ENCODE measurements at places on chromosomes 11 and 22. TPM values are rescaled to one million over a fixed set of nuclear protein-coding genes. Genes with fewer than 3 reads are reported as not detected.

GRCh38 chr11:85740481-85741400 is 54.7 kb upstream of the CCDC89 start:
- H3K4me1 ChIP-seq: peaks cover 26% of the 10 kb centered on the region
- no peaks in the 10 kb centered on the region for H3K27me3 ChIP-seq
- no peaks in the 10 kb centered on the region for H3K36me3 ChIP-seq
- no peak for DNase-seq
- H3K4me3 ChIP-seq: no peak overlapping the region

DNA sequence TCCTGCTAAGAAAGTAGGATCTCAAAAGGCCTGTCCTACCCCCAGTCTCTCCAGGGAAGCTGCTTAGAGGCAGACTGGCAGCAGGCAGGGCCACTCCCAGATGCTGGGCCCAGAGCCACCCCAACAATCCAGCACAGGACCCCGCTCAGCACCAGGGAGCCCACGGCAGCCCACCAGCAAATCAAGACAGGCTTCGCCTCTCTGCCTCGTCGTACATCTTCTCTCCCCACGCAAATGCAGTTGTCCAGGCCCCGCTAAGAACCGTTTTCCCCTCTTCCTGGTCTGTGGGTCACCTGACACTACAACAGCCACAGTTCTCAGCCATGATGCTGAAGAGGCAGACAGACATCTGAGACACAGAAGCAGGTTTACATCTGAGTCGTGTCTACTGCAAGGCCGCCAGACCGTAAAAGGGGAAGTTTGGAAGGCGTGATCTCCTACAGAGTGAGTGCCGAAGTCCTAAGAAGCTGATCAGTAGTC is 51.1 kb downstream of the IGSF9B start:
- H3K4me3 ChIP-seq: no peak overlapping the region
- H3K27me3 ChIP-seq: no peaks in the 10 kb centered on the region
- no peaks in the 10 kb centered on the region for H3K4me1 ChIP-seq
- peaks cover 33% of the 10 kb centered on the region for H3K36me3 ChIP-seq
- no peak for DNase-seq
- no peak overlapping the region for H3K27ac ChIP-seq

GRCh38 chr11:111671383-111671782 is 69.1 kb downstream of the SIK2 start:
- no peaks in the 10 kb centered on the region for H3K27me3 ChIP-seq
- no peak overlapping the region for H3K4me3 ChIP-seq
- H3K27ac ChIP-seq: no peak overlapping the region
- H3K36me3 ChIP-seq: no peaks in the 10 kb centered on the region

DNA sequence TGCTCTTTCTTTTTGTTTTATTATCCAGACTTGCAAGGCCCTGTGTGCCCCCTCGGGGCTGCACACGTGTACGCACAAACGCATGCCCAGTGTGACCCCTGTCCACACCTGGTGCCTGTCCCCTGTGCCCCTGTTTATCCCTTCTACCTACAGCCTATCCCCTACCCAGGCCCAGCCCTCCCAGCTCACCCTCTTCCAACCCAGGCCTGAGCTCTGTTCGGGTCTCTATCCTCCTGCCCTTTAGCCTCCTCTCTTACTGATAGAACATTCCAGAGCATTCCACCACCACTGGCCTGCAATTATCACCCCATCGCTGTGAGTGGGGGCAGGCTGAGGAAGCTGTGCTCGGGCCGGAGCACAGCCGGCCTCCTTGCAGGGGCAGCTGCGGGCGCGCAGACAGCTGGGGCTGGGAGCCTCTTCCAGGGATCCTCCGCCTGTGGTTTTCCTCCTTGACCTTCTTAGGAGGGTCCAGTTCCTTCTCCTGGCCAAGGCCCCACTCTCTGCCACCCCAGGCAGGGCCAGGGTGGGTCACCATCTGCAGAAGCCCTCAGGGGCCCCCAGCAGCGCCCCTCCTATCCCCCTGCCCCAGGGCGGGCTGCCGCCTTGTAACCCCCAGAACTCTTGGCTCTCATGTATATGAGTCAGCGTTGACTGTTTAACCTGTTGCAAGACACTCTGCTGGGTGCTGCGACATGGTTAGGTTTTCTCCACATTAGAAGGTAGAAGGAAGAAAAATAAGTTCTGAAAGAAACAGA is 41.8 kb upstream of the KCNQ1OT1 start:
- no peaks in the 10 kb centered on the region for H3K36me3 ChIP-seq
- no peak overlapping the region for H3K27ac ChIP-seq
- no peaks in the 10 kb centered on the region for H3K4me1 ChIP-seq
- no peak overlapping the region for H3K4me3 ChIP-seq
- no peak for DNase-seq
- H3K27me3 ChIP-seq: no peaks in the 10 kb centered on the region

DNA sequence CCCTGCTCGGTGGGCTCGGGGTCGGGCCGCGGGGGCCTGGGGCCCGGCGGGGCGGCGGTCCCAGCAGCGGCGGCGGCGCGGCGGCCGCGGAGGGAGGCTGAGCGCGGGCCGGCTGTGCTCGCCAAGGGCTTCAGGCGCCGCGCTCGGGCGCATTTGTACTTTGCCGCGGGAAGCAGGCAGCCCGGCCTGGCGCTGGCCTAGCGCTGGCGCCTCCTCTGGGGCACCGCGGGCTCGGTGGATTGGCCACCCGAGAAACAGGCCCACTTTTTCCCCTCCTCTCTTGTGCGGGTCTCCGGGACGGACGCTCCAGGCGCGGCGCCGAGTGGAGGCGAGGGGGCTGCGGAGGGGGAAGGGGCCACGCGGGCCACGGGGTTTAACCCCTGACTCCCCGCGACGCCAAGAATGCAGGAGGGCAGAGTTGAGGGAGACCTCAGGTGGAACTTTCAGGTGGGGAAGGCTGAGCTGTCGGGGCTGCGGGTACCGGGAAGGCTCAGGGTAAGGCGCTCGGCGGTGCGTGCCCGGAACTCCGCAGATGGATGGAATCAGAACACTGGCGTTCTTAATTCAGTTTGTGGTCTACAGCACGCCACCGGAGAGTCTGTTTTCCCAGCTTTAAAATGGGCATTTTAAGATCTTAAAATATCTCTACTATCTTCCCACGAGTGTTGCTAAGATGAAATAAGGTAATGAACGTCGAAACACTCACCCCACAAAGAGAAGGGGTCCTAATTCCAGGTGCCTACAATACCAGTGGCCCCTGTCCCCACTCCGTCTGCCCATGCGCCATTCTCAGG is at the start of gene CHRDL2:
CHRDL2 (minus strand) TSS at position 126 of the 794 bp plus-strand sequence. CDS start 538 bp downstream, outside the sequence.
- no peak for DNase-seq
- H3K4me3 ChIP-seq: no peak within 1 kb of the TSS
- peaks cover under 1% of the 10 kb centered on the region for H3K4me1 ChIP-seq
- no peak within 1 kb of the TSS for H3K27ac ChIP-seq
- H3K36me3 ChIP-seq: no peaks in the 10 kb centered on the region

DNA sequence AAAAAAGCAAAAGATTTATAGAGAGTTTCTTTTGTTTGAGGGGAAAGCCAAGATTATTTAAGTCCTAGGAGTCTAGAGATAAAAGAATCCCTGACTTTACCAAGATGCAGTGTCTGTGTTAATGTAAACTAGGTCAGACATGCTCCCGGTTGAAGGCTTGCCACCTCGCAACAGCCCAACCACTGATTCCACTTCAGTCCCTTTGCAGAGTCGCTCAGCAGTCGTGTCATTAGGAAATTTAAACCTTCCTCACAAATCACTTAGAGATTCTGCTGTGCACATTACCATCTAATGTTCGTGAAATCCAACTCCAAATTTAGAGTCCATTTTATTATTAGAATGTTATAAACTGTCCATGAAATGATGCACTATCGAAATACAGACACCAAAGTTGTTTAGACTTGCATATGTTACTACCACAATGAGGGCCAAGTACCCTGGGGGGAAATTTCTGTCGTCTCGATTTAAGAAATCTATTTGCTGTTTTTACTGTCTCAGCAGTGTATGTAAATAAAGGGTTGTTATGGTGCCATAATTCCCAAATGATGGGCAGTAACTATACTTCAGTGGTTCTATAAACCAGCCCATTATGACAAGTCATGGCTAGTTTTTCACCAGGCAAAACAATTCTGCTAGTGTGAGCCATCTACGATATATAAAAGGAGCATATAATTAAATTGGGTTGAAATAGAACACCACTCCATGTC is 101.4 kb upstream of the MTNR1B start:
- H3K27me3 ChIP-seq: no peaks in the 10 kb centered on the region
- H3K4me3 ChIP-seq: no peak overlapping the region
- no peaks in the 10 kb centered on the region for H3K36me3 ChIP-seq
- no peak for DNase-seq

DNA sequence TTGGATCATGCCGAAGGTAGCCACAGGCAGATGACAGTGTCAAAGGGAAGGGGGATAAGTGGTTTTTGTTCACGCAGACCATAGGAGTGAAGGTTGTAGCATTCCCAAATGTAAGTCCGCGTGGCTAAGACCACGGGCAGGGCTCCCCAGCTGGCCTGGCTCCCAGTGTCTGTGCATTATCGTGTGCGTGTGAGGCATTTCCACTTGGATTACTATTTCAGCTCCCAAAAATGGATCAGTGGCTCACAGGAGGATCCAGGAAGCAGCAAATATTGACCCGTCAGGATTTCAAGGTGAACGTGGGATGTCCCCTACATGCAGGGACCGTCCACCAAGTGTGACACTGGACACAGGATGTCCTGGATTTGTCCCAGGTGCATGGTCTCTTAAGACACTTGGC is 10.6 kb downstream of the CDKN1C start:
- H3K4me3 ChIP-seq: no peak overlapping the region
- peaks cover 4% of the 10 kb centered on the region for H3K27me3 ChIP-seq
- no peak overlapping the region for H3K27ac ChIP-seq
- H3K36me3 ChIP-seq: no peaks in the 10 kb centered on the region

DNA sequence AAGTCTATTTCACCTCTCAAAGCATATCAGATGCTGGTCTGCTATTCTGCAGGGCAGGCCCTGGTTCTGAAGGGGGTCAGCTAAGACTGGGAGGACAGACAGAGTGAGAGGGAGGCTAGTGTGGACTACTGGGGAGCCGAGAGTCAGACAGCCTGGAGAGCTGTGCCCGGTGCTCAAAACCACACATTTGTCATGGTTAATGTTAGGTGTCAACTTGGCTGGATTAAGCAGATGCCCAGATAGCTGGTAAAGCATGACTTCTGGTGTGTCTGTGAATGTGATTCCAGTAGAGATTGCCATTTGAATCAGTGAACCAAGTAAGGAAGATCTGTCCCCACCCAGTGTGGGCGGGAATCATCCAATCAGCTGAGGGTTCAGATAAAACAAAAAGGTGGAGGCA is 102.6 kb downstream of the SNX19 start:
- no peak overlapping the region for H3K27ac ChIP-seq
- H3K4me1 ChIP-seq: no peaks in the 10 kb centered on the region
- H3K27me3 ChIP-seq: no peaks in the 10 kb centered on the region
- no peak overlapping the region for H3K4me3 ChIP-seq
- no peaks in the 10 kb centered on the region for H3K36me3 ChIP-seq

- H3K4me1 ChIP-seq: no peaks in the 10 kb centered on the region
- H3K27ac ChIP-seq: no peak overlapping the region
- no peak overlapping the region for H3K4me3 ChIP-seq
- no peaks in the 10 kb centered on the region for H3K36me3 ChIP-seq
- DNase-seq: no peak
Measured at GRCh38 chr11:103994094-103994493, 42.3 kb upstream of the DDI1 start.

- no peaks in the 10 kb centered on the region for H3K4me1 ChIP-seq
- no peak overlapping the region for H3K27ac ChIP-seq
- H3K27me3 ChIP-seq: no peaks in the 10 kb centered on the region
- H3K4me3 ChIP-seq: no peak overlapping the region
Measured at GRCh38 chr11:110565357-110566336, 135.9 kb downstream of the FDX1 start.

GRCh38 chr22:48779211-48779643 is 1048.4 kb downstream of the BRD1 start:
- no peaks in the 10 kb centered on the region for H3K36me3 ChIP-seq
- H3K27me3 ChIP-seq: no peaks in the 10 kb centered on the region
- H3K4me1 ChIP-seq: no peaks in the 10 kb centered on the region
- no peak for DNase-seq

DNA sequence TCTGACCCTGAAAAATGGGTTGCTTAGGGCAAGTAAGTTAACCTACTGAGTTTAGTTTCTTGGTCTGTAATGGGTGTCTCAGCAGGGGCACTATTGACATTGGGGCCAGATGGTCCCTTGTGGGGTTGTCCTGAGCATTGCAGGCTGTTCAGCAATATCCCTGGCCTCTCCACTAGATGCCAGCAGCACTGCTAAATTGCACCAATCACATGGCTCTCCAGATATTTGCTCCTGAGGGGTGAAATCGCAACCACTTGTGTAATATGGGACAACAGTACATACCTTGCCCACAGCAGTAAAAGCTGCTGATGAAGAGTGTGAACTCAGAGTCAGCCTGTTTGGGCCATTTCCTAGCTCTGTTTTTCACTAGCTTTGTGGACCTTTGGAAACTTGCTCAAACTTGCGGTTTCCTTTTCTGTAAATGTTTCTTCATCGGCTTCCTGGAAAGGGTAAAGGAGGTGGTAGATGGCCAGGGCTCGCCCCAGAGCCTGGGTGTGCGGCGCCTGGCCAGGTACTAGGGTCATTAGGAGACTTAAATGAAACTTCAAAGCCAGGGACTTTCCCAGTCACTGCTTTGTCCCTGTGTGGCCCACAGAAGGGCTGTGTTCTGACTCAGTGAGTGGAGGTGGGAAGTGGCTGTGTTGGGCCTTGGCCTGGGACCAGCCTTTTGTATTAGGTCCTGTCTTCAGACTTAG is 13.0 kb downstream of the NCF4 start:
- H3K27ac ChIP-seq: no peak overlapping the region
- H3K27me3 ChIP-seq: no peaks in the 10 kb centered on the region
- no peaks in the 10 kb centered on the region for H3K4me1 ChIP-seq
- no peak overlapping the region for H3K4me3 ChIP-seq
- no peak for DNase-seq

DNA sequence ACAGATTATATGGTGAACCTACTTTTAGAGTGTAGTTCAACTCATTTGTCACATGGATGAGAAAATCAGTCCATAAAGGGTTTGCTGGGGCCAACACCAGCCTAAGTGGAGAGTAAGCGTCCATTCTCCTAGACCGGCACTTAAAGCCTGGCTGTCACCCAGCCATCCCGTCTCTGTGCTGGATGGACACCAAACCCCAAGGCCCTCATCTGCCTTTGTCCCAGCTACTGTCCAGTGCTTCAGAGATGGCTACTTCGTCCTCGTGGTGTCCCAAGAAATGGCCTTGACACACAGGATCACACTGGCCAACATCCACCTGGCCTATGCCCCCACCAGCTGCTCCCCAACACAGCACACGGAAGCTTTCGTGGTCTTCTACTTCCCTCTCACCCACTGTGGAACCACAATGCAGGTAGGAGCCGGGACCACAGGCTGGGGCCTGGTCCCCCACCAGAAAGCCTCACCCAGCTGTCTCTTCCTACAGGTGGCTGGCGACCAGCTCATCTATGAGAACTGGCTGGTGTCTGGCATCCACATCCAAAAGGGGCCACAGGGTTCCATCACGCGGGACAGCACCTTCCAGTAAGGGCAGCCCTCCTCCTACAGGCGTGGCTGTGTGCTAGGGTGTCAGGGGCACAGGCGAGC is 3.5 kb downstream of the ZP1 start:
- no peaks in the 10 kb centered on the region for H3K27me3 ChIP-seq
- H3K4me1 ChIP-seq: peaks cover 29% of the 10 kb centered on the region
- H3K36me3 ChIP-seq: no peaks in the 10 kb centered on the region
- H3K4me3 ChIP-seq: no peak overlapping the region
- H3K27ac ChIP-seq: no peak overlapping the region

- H3K4me1 ChIP-seq: peaks cover 8% of the 10 kb centered on the region
- no peak overlapping the region for H3K27ac ChIP-seq
- no peaks in the 10 kb centered on the region for H3K27me3 ChIP-seq
Measured at GRCh38 chr11:22656130-22656529, 10.3 kb upstream of the GAS2 start.

The GRK3 gene
- polyA plus RNA-seq: 0.69 TPM

The COX8A gene
- polyA plus RNA-seq: 360 TPM

The OR5T1 gene
- not detected for polyA plus RNA-seq

The GGTLC3 gene
- polyA plus RNA-seq: not detected

The OR8G1 gene
- not detected for polyA plus RNA-seq

The MPPED2 gene
- 3.5 TPM for polyA plus RNA-seq

The POU2AF3 gene
- not detected for polyA plus RNA-seq

The OR6T1 gene
- not detected for polyA plus RNA-seq
